Right ventricle myocardium superior (tissue), 1 donor: ENCODE measurements at places on chromosomes 1 and 21.

DNA sequence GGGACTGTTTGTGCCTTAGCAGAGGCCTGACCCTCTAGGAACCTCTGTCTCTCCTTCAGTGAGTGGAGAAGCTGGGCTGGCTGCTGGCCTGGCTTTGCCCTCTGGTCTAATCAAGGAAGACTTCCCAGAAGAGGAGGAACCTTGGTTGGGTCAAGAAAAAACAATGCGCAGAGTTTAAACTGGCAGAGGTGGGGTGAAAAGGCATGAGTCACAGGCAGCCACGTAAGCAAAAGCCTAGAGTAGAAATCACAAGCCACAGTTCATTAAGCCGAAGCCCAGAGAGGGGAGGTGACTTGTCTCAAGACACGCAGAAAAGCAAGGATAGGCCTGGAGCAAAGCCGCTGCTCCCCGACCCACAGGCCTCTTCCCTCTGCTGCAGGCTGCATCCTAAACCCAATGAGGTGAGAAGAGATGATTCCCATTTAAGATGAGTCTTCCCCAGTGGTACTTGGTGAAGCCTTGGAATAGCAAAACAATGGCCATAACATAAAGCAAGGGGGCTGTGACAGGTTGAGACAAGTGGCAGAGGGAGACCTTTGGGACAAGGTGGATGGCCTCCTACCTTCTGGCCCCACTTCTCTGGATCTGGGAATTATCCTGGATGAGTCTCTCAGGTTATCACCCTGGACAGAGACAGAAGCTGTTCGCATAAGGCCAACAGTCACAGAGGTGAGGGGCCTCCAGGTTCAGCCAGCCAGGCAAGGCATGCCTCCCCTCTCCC is 7.7 kb downstream of the PDZK1IP1 start:
- no peak for DNase-seq

DNA sequence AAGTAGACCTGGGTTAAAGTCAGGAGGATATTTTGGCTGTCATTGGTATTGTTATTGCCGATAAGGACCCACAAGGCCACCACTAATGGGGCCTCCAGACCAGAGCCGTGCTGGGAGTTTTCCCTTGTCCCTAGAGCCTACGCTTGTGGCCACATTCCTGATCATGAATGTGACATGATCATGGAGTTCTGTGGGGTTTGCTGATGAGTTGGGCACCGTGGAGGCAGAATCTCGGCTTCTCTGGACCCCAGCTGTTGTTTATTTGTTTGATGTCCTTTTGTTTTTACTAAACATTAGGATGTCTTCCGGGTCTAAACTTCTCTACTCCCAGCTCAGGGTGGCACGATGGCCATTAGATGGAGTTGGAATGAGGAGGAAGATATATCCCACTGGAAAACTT is 74.9 kb upstream of the TMPRSS2 start:
- DNase-seq, result no peak

DNA sequence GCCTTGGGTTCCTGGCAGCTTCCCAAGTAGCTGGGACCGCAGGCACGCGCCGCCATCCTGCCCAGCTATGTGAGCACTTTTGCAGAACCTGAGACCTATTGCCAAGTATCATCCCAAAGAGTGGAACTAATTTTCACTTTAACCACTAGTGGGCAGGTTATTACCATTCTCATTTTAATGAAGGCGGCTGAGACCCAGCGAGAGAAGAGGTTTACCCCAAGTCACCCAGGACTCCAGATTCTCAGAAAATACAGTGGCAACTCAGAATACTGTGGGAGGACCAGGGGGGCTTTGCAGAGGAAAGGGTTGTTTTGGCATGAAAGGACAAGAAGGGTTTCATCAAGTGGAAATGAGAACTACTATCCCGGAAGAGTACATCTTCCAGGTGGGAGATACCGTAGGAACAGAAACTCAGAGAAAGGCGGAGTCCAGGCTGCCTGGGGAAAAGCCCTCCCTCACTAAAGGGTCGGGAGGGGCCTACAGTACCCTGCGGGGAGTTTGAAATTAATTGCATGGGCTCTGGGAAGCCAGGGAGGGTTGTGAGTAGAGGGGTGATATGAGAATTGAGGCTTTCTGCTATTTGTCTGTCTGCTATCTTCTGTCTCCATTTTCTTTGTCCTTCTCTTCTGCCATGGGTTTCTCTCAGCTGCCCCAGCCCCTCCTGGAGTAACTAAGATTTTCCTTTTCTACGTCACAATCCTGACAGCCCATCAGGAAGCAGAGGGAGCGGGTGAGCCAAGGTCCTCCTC is 7.2 kb upstream of the SEMA4A start:
- peak; percentile 80 for DNase-seq

DNA sequence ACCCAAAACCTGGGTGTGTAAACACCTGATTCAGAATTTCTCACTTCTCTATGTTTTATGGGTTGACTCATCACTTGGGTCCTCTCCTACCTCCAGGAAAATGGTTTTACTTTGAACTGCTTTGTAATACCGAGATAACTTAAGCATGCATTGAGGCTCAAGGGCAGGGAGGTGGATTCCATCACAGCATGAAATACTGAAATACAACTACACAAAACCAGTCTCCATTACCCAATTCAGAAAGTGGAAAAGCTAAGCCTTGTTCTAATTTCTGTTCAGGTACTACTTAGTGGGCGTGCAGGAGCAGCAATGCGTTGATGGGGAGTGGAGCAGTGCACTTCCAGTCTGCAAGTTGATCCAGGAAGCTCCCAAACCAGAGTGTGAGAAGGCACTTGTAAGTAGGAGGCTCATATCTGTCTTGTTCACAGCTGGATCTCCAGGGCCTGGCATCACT is 6.1 kb upstream of the C4BPA start:
- no peak for DNase-seq

- no peak for DNase-seq
Observed at GRCh38 chr1:205450448-205450847, 5.4 kb downstream of the BLACAT1 start.

GRCh38 chr1:78045563-78045925 is 222 bp upstream of the GIPC2 start:
- no peak for DNase-seq

DNA sequence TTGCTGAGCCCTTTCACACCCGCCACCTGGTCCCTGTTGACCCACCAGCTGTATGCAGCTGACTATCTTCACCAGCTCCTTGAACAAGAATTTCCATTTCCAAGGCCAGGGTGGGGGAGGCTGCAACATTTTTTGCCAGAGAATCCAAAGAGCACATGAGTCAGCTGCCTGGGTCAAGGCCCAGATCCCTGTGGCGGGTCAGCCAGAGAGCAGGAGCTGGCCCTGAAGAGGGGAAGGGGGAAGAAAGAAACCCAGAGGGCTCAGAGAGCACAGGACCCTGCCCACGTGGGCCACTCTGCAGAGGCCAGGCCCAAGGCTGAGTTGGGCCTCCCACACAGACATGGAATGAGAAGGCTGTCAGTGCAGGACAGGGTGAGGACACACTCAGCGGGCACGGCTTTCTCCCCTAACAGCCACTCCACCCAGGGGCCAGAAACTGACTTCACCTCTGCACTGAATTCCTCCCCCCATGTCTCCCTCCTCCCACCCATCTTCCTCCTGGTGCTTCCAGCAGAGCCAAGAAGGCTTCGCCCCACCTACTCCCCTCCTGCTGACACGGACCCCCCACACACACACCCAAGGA is 28.9 kb downstream of the S100A6 start:
- peak; percentile 89 for DNase-seq

- no peak for DNase-seq
Observed at GRCh38 chr1:75472971-75473603, 137.8 kb downstream of the SLC44A5 start.

DNA sequence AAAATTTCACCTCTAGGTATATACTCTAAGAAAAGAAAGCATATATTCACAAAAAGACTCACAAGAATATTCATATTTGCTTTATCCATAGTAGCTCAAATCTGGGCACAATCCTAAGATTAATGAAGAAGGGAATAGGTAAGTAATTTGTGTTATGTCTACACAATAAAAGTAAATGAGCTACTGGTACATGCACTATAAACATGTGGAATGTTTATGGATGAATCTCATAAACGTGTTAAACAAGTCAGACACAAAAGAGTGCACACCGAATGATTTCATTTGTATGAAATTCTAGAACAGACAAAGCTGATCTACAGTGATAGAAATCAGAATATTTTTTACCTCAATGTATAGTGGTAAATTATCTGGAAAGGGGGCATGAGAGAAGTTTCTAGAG is 115.3 kb upstream of the B3GALT2 start:
- DNase-seq, result no peak

DNA sequence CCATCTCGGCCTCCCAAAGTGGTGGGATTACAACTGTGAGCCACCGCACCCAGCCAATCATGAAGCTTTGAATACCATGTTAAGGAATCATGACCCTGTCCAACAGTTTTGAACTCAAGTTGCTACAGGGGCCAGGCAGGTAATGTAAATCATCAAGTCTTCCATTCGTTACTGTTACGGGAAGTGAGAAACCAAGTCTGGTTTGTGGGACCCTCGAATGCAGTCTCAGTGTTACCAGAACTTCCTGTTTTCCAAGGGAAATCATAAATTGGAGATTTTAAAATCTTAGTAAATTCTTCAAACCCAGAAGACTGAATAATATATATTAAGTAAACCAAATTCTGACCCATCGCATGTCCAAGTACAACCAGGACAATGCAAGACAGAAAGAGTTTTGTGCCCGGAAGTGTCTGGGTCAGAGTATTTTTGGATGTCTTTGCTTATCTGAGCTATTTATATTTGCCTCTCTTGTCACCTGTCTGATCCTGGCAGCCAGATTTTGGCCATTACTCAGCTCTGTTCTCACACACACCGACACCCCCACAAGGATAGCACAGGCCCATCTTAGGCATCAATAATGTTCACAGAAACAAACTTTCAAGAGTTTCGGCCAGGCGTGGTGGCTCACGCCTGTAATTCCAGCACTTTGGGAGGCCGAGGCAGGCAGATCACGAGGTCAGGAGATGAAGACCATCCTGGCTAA is 8.8 kb downstream of the ATP5IF1 start:
- no peak for DNase-seq

DNA sequence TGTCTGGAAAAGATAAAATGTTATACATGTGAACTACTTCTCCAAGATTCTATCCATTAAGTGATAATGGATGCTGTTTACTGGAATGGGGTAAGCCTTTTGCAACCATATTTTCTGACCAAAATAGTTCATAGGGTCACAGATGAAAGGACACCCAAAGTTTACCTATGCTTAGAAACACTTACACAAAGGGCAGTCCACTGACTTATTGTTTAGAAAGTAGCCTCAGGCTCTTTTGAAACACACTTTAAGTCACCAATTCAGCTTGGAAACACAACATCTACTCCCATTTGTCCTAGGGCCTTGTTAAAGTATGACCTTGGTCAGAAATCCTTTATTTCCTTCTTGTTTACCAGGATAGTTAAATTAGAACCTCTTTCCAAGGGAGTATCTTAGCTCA is 28.7 kb upstream of the VTCN1 start:
- DNase-seq, result no peak

DNA sequence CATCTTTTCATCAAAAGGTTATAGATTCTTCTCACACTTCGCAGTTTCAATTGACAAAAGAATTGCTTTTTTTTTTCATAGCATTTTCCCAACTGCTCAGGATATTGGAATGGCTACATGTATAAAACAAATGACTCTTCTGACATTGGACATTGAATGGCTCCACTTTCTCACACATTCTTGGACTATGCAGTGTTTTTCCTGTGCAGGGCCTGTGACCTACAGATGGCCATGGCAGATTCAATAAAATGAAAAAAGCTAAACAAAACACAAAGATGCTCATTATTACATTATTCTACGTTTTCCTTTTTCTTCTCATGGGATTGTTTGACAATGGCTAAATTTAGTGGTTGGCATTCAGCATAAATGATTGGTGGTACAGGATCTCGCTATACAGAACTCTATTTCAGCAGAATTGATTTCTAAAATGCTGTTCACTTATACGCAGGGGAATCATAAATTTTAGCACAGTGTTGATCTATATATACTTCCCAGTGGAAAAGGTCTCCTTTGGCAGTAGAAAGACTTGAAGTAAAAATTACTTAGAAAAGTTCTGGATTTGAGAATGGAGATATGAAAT is 115.6 kb upstream of the ADAMTS5 start:
- no peak for DNase-seq

GRCh38 chr21:41090981-41091380 is 77.0 kb upstream of the BACE2 start:
- DNase-seq, result no peak

GRCh38 chr1:234778221-234779159 is 168.5 kb upstream of the IRF2BP2 start:
- peak; percentile 51 for DNase-seq

DNA sequence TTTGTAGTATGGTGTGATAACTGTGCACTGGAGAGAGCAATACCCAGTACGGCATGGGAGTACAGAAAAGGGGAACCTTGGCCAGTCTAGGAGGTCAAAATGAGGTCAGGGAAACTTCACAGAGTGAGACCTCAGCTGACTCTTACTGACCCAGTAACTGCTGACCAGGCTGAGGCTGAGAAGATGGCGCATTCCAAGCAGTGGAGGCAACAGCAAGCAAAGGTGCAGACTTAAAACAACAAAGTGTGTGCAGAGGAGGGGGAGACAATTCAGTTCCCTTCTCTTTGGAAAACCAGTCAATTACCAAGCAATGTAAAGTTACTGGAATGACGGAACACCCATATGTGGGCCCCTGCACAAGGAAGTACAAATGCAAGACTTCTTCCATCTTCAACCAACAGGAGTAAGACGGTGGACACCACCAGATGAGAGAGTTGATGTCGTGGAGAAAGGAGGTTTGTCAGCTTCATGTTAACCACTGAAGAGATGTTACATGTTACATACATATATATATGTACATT is 54.6 kb upstream of the PRDX6 start:
- DNase-seq, result no peak

- DNase-seq, result no peak
Observed at GRCh38 chr1:212594640-212595039, 13.9 kb upstream of the ATF3 start.

- peak; percentile 87 for DNase-seq
Observed at GRCh38 chr1:15152318-15153183, 996 bp upstream of the TMEM51 start.

GRCh38 chr1:79811173-79811572 is 804.6 kb upstream of the ADGRL4 start:
- DNase-seq, result no peak

DNA sequence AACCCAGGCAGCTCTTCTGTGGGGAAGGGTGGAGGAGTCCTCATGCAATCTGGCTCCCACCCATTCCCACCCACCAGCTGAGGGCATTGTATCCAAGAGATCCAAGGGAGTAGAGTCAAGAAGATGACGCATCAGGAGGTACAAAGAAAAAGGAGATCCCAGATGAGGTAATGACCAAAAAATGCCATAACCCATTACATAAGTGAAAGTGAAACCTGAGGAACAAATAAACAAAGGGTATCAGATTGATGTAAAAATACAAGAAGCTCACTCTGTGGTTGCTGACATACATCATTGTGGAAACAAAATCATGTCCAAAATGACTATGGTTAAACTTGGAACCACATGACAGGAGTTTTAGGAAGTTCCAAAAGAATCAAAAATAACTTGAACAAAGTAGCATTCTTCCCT is 42.5 kb downstream of the CCN1 start:
- DNase-seq, result no peak

GRCh38 chr1:14421295-14421976 is 177.0 kb upstream of the KAZN start:
- DNase-seq, result no peak

GRCh38 chr1:153293480-153293775 is 19.3 kb downstream of the PGLYRP3 start:
- no peak for DNase-seq
